Right lung (tissue), 10 donors: ENCODE measurements at places on chromosomes 5 and 9. TPM values are rescaled to one million over a fixed set of nuclear protein-coding genes. Genes with fewer than 3 reads are reported as not detected.

GRCh38 chr5:75461679-75462078, 49.8 kb downstream of the CERT1 start:
- peak; percentile 29 for DNase-seq

DNA sequence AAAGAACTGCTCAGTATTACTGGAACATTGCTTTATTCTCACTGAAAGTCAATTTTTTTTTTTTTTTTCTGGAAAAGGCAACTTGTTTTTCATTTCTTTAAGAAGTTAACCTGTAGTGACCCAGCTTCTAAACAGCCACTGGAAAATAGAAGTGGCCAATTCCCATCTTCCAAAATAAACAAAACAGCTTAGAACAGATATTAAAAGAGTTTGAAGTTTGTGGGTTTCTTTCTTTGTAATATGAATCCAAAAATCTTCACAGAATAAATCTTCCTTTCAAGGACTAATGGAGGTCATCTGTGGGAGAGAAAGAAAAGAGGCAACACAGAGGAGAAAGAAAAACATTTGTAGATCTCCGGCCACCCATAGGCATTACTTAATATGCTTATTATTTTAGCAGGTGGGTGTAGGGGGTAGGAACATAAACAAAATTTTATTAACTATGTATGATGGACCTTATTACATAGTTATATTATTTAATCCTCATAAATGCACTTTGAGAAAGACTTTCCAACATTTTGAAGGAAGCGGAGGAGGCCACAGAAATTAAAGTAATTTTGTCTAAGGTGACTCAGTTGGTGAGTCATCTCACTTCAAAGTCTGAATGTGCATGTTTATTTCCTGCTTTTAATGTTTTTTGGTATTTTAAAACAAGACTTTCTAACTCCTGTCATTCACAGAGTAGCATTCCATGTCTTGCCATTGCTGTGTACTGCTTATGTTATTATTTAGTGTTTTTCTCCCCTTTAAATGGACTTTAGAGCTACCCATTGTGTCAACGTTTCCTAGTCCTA, 1791.8 kb upstream of the WWC1 start:
- no peak for DNase-seq

DNA sequence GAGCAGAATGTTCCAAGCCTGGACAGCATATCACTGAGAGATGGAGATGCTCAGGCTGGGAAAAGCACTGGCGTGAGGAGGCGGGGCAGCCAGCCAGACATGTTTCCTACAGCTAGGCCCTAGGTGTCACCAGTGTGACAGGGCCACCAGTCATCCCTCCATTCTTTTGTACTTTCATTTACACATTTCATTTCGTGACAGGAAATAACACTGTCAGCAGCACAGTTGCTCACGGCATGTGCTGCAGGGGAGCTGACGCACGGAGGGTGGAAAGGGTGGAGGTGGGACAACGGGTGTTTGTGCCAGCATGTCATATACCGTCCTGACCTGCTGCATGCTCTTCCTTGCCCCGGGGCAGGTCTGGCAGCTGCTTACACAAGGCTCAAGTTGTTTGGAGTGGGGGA, 14.8 kb upstream of the CEMIP2 start:
- DNase-seq, result no peak

DNA sequence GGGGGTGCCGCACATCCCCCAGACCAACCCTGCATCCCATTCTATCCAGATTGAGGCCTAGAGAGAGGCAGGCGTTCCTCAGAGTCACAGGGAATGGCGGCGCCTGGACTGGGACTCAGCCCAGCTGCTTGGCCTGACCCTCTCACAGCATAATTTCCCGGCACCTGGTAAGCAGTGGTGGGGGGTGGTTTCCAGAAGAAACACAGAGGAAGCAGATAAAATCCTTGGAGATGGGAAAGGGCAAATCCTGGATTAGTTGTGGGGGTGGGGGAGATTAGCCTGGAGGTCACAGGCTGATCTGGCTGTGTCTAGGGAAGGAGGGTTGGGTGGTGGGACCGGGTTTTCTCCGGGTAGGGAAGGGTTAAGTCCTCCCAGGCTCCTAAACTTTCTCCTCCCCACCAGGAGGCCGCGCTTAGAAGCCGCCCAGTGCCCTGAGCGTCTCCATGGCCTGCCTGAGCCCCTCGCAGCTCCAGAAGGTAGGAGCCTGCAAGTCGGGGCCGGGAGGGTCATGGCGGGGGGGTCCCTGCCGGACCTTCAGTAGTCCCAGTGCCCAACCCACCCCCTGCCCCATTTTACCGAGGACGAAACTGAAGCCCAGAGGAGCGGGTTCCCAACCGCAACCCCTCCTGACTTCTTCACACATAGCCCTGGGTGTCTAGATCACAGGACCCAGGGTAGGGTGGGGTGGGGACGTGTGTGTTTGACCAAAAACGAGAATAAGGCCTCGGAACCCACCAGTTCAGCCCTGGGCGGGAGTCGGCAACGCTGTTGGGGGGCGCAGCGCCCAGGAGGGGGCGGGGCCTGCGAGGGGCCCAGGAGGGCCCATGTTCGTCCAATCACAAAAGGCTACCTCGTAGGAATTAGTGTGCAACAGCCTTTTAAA, 1.3 kb downstream of the PHYHD1 start:
- peak; percentile 69 for DNase-seq

The HTR4 gene
- polyA plus RNA-seq, result 0.91 TPM

DNA sequence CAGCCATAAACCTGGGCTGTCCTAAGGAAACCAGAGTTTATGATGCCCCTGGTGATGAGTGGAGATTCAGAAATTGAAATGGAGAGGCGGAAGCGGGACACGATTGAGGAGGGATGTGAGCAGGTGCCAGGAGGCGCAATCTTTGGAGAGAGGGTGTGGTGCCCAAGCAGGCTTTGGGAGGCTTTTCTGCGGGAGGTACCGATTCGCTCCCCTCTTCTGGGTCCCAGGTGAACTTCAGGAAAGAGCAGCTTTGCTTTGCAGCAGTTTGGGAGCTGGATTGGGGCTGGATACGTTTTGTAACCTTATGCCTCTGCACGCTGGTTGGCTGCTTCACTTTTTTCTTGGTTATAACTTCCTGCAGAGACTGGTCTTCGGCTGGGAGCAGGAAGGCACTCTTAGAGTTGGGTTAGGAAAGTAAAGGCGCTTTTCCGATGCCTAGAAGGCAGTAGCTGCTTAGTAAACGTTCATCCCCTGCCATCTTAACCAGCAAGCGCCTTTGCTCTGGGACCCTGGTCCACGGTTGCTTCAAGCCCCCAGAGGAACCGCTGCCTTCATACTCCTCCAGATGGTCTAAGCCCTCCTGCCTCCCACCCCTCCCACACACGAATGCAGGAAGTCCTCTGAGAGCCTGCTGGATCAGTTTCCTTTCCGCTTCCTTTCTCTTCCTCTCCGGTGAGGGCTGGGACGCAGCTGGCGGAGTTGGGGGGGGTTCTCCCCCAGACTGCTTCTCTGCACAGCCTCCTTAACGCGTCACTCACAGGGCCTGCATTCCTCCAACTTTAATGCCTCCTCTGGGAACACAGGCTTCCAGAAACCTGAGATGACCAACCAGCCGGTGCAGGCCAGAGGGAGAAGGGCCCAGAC, 15.2 kb upstream of the NEK6 start:
- peak; percentile 46 for DNase-seq

GRCh38 chr5:177509381-177509951, at the start of gene DOK3:
Gene DOK3 (minus strand): TSS chr5:177509826. CDS start chr5:177509540, 286 bp downstream.
- DNase-seq, result no peak

The LHX2 gene
- 0.14 TPM for polyA plus RNA-seq

The POU5F2 gene
- 0.05 TPM for polyA plus RNA-seq

GRCh38 chr9:89593727-89594427, 10.9 kb upstream of the GADD45G start:
- DNase-seq, result no peak

The ZNF608 gene
- 98.4 TPM for polyA plus RNA-seq

The ADAMTSL1 gene
- 25.0 TPM for polyA plus RNA-seq

- no peak for DNase-seq
These were observed 44.9 kb upstream of the LIFR start for GRCh38 chr5:38601133-38601862.

DNA sequence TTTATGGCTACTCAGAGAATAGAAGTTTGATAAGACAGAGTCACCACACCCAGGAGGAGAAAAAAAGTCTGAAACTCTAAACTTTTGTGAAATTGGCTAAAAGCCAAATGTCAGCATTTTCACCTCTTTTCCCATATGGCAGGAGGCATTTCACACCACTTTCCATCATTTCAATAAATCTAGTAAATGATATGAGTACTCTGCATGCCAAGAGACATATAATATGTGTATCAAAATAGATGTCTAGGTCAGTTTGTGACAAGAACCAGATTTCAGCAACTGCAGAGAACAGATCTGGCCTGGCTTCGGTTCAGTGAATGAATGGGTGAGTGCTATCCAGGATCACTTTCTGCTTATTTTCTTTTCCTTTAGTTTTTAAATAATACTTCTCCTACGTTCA, 470.8 kb downstream of the ENC1 start:
- DNase-seq, result peak; percentile 40

DNA sequence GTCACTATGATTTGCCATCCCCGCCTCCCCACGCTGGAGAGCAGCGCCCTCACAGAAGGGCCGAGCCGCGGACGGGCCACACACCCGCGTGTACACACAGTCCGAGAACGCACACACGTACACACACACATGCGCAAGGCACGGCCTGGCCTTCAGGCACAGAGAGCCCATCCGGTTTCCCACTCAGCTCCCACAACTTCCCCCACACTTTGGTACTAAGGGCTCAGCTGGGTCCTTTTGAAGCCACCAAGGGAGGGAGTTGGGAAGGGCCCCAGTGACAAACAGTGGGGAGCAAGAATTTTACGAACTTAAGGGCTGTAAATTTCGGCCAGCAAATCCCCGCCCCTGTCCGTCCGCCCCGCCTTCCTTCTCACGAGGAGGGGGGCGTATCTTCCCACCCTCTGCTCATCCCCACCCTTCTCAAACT, 133.3 kb upstream of the HAND1 start:
- no peak for DNase-seq

The DAB2IP gene
- polyA plus RNA-seq, result 27.2 TPM

The IL13 gene
- not detected for polyA plus RNA-seq

The ADAMTS19 gene
- 1.4 TPM for polyA plus RNA-seq

GRCh38 chr9:98132158-98132557, 13.1 kb upstream of the TRIM14 start:
- DNase-seq, result no peak

The CCL28 gene
- 0.33 TPM for polyA plus RNA-seq

DNA sequence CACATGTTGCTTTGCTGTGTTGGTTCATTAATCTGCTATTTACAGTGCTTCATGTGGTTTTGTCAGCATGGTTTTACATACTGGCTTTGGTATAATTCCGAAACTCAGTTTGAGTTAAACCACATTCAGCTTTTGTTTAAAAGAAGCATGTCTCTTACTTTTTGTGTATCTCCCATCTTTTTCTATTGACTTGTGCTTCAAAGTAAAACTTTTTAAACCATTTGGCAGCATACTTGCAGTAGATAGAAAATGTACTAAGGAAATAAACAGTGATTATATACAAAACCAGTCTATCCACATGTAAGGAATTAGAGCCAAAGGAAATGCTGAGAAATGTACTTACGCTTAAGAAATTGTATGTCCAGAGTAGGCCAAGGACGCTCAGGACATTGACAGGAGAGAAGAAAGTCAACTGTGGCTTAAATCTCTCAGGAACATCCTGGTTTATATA, 286.9 kb downstream of the ARHGEF28 start:
- no peak for DNase-seq

DNA sequence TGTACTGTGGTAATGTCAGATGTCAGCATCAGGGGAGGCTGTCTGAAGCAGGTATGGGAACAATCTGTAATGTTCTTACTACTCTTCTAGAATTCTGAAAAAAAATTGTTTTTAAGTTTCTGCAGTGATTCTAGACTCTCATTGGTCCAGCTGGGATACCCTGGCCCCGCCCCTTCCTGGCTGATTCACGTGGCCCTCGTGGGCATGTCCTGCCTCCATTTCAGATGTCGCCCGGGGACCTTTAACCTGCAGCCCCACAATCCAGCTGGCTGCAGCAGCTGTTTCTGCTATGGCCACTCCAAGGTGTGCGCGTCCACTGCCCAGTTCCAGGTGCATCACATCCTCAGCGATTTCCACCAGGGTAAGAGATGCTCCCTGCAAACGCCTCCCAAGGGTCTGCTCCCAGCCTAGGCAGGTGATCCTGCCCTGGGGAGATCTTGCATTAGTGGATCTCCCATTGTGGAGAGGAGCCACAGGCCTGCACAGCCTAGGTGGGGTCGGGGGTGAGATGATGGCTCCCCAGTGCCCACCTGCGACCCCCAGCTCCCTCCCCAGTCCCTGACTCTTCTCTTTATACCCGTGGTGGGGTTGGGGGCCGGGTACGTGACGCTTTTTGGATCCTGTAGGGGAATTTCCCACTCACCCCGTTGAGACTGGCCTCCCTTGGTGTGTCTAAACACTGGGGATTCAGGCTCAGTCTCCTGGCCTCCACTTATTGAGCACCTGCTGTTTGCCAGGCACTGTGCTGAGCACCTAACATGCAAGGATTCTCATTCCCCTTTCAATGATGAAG, 36.5 kb downstream of the LAMC3 start:
- DNase-seq, result no peak

DNA sequence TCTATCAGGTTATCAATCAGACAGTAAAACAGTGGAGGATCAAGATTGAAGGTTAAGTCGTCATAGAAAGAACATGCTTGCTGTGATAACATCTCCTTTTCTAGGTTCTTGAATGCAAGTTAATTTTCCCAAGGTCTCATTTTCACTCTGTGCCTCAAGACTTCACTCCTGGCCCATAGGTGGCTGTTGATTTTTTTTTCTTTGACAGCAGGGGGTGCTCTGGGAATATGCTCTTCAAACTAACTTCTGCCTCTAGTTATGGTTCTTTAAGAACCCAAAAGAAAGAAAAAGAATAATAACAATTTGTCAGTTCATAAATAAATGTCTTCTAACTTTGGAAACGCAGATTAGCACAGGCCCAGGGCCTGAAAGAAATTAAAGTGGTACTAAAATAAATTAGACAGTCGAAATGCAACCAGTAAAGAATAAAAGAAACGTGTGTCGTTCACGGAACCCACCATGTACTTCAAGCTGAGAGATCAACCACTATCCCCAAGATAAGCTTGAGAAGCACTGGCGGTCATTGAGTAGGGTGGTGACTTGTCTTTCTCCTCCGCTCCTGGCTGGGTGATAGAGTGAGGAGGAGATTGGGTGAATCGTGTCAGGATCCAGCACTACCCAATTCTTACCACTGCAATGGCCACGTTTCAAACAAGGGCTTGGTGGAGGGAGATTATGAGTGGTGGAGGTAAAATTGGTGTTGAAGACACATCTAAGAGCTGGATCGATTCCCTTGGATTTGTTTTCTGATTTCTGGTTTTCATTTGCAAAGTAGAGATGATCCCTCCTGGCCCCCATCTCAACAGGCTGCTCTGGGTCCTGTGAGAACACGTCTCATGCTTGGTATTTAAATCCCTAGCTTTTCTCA, 93.4 kb upstream of the IRX4 start:
- no peak for DNase-seq

The WDR31 gene
- polyA plus RNA-seq, result 6.1 TPM

The ITK gene
- 0.90 TPM for polyA plus RNA-seq

The IFNE gene
- polyA plus RNA-seq, result 0.21 TPM

- DNase-seq, result no peak
These were observed 825.9 kb upstream of the GRAMD2B start for GRCh38 chr5:125597338-125597737.
